Activated naive CD8-positive, alpha-beta T cell treated with anti-CD3 and anti-CD28 coated beads for 36 hours (primary cell): ENCODE measurements at places on chromosomes 6 and 20. TPM values are rescaled to one million over a fixed set of nuclear protein-coding genes. Genes with fewer than 3 reads are reported as not detected.

DNA sequence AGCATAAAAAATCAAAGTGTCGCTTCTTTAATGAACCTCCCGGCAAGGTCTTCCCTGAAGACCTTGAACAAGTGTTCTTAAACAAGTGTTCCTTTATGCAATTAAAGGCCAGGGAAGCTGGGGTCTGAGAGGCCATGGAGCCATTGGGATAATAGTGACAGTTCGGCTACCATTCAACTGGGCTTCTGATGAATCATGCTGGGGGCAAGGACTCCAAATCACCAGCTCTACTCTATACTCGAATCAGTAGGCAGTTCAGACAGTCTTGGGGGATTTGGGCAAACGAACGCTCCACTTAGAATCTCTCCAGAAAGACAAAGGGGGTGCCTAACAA lies 34.7 kb upstream of the EZR start:
- no peak for DNase-seq

DNA sequence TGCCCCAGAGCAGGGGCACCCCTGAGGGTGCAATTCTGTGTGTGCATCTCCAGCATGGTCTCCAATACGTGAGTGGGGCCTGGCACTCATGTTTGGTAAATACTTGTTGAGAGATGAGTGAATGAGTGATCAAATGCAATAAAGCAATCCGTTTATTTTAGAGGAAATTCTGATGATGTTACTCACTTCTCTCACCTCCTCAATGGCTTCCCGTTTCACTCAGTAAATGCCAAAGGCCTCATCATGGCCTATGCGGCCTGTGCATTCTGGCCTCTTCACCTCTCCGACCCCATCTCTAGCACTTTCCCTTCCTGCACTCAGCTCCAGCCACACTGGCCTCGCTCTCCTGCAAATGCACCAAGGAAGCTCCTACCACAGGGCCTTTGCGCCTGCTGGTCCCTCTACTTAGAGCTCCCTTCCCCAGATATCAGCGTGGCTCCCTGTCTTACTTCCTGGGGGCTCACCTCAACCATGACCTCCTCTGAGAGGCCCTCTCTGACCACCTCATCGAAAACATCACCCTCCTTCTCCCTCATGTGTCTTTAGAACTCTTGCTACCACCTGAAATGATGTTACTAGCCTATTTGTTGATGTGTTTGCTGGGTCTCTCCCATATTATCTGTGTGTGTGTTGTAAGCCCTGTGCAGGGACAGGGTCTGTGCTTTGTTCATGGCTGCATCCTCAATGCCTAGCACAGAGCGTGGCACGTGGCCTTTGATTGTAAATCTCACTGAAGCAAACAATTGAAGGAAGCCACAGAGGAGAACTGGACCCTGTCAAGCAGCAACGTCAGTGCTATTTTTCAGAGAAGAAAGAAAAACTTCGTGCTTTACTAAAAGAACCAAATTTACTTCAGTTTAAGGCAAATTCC lies 42.6 kb downstream of the RAB44 start:
- no peak for DNase-seq

GRCh38 chr20:51230727-51231126 lies 207.8 kb upstream of the KCNG1 start:
- DNase-seq, result no peak

DNA sequence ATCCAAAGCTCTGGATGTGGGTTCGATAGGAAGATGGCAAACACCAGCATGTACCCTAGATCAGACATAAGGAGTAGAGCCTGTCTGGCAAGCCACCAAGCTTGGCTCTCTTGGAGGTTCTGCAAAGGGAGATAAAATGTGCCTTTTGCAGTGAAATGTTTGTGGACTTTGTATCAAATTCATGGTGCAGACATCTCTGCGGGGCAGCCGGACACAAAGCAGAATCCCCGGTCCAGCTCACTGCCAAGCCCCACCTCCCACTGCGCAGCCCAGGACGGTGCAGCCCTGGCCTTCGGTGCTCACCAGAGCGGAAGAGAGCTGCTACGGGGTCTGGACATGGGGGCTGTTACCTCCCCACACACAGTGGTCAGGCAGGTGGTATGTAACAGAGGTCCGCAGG lies 333.6 kb upstream of the JARID2 start:
- DNase-seq, result no peak

The TGM2 gene
- total RNA-seq, result not detected

GRCh38 chr6:167091805-167092107 lies 31.1 kb upstream of the CCR6 start:
- no peak for DNase-seq
